ENCODE measurements at places on chromosomes 12 and 14.

DNA sequence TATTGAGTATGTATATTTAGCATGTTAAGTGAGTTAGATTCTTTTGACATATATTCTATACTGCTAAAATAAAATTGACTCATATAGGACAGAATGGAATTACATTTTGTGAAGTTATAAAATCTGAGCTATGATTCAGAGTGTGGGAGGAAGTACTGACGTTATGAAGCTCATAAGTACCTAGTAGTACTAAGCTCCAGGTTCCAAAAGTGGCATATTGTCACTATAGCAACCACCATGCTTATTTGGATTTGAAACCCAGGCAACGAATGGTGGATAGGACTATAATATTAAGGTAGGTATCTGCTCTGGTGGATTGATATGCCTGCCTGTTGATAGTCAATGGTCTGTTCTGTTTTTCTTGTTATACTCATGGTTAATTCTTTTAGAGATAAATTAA lies 2.2 kb upstream of the FBXO33 start:
- DNase-seq = no peak

DNA sequence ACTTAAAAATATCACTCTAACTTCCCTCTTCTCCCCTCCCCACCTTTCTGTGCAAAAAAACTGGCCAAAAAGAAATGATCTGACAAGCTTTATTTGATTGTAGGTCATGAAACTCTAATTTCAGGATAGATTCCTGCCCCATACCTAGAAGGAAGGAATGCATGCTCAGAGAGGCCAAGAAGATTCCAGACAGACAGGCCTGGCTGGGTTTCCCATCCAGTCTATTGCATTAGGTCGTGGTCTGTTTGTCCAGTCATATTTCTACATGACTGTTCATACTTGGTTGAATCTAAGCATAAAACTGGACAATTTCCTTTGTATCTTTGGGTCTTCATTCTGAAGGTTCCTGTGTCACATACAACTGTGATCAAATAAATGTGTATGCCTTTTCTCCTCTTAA lies 20.0 kb upstream of the SLC15A5 start:
- DNase-seq = no peak

DNA sequence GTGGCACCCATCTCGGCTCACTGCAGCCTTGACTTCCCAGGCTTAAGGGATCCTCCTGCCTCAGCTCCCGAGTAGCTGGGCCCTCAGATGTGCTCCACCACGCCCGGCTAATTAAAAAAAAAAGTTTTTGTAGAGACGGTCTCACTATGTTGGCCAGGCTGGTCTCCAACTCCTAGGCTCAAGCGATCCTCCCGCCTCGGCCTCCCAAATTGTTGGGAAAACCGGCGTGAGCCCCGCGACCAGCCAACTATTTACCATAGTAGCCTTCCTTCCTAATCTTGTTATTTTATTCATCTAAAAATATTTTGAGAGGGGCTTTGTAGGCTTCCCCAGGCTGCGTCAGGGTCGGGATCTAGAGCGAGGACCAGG lies 25.4 kb upstream of the YY1 start:
- no peak for DNase-seq

- no peak for DNase-seq
These were observed 278.7 kb upstream of the PRICKLE1 start for GRCh38 chr12:42868291-42868690.

- DNase-seq = no peak
These were observed 45.8 kb upstream of the LALBA start for GRCh38 chr12:48615681-48616080.

DNA sequence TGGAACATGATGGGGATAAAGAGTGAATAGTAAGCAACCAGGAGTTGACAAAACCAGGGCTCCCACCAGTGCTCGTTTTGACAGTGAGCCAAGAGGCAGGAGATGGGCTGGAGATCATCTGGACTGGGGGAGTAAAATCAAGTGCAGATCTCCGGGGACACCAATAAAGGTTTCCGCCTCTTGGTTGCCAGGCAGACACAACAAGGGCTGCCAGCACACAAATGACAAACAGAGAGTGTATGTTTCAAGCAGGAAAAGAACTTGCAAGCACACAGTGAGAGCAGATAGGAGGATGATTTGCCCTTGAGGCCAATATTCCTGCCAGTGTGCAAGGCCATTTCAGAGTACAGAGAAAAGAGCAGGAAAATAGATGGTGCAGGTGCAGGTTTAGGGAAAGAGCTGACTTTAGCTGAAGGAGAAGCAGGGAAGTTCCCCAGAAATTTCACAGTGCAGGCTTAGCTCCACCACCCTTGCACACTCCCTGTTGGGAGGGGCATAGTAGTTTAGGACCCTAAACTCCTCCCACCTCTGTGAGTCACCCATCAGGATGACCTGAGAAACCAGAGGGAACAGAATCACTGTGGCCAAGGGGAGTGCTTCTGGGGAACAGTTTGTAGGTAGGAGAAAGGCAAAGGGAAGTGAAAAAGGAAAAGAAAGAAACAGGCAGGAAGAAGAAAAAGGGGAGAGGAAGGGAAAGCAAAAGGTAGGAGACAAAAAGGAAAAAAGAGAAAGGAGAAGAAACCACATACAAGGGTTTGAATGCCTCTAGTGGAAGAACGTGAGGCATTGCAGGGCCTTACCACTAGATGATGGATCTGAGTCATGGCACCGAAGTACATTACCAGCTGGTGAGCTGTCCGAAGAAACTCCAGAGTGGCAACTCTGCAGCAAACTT lies 404.4 kb downstream of the SLC6A15 start:
- DNase-seq = no peak

DNA sequence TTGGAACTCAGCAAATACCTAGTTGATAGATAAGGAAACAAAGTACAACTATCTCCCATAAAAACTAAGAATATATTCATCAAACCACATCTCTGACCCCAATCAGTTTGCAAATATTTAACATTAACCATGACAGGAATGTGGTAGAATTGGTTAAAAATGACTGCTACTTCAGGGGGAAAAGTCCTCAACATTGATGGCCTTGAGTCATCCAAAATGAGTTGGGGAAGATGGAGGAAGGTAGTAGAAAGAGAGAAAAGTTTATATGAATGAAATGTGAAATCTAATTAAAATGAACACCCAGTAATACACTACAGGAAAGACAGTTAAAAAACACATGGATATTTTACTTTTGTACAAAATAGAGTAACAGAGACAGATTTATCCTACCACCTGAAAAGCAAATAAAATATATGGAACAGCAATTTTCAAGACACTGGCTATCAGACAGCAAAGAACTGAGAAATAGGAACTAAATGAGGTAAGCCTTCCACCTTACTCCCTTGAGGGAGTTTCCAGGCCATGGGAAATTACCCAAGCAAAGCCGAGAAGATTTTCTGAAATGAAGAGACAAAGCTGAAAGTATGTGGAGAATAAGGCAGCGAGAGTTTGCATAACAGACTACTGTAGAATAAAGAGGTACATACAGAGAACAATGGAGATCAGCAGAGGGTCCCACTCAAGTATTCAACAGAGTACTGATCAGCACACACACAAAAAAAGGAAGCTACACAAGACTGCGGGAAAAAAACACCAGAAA lies 49.6 kb downstream of the TC2N start:
- DNase-seq = no peak

- DNase-seq = no peak
These were observed 4.4 kb upstream of the EIF5 start for GRCh38 chr14:103329401-103330347.

GRCh38 chr14:93538413-93538812 lies 107.7 kb downstream of the UNC79 start:
- DNase-seq = no peak

GRCh38 chr12:2633176-2633824 lies 161.5 kb upstream of the FKBP4 start:
- DNase-seq = no peak

DNA sequence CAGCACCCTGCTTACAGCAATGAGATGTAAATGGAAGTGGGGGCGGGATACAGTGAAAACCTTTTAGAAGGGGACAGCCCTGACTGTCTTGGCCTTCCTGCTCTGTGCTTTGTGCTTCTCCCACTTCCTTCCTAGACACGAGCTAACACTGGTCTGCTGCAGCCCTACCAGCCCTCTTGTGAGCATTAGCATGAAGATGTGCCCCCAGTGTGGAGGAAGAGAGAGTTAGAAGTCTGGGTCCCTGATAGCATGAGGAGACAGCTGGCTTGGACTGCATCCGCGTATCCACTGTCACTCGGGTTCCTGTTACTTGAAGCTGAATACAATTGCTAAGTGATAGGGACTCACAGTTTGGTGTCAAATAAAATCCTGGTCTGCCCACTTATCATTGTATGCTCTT lies 248.1 kb upstream of the SOX5 start:
- DNase-seq = no peak

- DNase-seq = no peak
These were observed 27.6 kb downstream of the HELB start for GRCh38 chr12:66329941-66330340.

GRCh38 chr12:121797937-121798786 lies 4.7 kb upstream of the RHOF start:
- no peak for DNase-seq

DNA sequence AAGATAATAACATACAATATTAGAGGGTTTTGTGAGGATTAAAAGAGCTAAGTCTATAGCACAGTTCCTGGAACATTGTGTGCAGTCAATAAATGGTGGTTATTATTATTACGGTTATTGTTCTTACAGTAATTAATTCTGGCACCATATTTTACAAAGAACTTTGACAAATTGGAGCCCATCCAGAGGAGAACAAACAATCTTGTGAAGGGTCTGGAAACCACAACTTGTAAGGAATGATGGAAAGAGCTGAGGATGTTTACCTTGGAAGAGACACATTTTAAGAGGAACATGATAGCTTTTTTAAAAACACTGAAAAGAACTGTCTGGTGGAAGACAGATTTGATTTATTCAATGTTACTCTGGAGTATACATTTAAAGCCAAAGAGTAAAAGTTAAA lies 150.5 kb upstream of the KRR1 start:
- DNase-seq = no peak

DNA sequence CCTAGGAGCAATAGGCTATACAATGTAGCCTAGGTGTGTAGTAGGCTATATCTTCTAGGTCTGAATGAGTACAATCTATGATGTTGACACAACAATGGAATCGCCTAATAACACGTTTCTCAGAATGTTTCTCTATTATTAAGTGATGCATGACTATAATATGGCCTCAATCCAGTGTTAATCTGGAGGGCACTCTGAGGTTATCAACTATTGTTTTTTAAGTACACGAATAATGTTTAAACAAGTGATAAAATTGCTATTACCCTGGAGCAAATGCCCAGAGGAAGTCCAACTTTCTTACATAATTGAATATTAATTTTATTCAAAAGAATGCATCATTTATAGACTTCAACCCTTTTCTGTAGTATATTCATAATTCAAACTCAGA lies 16.4 kb upstream of the CNIH1 start:
- no peak for DNase-seq

- no peak for DNase-seq
These were observed 183.1 kb downstream of the PIWIL1 start for GRCh38 chr12:130520784-130521183.

- no peak for DNase-seq
These were observed 18.7 kb upstream of the MLEC start for GRCh38 chr12:120668091-120668867.

DNA sequence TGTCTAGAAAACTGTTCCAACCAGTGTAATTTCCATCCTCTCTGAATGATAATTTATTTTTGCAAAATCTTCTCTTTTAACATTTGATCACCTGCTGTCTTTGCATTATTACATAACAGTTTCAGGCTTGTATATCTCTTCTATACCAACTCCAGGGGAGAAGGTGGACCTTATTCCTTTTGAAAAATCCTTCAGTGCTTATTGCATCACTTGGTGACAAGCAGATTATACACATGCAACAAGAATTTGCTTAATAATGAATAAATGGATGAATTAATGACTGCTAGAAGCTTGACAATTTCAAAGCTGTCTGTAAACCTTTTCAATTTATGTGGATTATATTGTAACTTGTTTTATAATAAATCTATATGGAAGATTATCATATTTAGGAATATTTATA lies 37.3 kb upstream of the C12orf75 start:
- no peak for DNase-seq

DNA sequence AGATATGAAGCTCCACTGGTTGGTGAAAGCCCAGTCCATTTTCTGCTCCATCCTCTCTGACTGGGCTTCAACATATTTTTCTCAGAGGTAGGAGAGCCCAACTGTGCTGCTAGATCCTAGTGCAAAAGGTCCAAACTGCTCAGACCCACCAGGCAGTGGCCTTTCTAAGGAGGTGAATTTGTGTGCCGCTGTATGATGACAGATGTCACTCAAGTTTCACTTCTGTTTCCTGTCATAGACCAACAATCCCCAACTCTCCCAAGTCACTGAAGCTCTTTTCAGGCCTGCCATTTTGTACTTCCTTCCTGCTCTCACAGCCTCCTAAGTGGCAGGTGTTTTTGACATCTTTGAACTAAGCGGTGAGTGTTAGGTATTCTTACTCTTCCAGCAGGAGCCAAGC lies 16.4 kb upstream of the RNASE4 start:
- DNase-seq = no peak

DNA sequence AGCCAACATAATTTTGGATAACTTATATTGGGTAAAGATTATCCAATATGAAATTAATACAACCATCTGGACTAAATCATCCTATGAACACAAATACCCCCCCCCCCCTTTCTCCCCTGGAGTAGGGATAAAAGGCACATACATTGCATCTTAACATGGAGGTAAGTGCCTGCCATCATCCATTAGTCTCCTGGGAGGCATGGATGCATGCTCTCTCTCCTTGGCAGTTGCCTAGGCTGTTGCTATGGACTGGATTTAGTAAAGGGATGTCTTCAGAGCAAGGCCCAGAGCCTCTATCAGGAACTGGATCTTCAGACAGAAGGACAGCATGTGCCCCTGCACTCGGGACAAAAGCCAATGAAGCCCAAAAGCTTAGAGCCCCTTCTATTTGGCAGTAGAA lies 40.6 kb downstream of the SMOC1 start:
- DNase-seq = no peak

DNA sequence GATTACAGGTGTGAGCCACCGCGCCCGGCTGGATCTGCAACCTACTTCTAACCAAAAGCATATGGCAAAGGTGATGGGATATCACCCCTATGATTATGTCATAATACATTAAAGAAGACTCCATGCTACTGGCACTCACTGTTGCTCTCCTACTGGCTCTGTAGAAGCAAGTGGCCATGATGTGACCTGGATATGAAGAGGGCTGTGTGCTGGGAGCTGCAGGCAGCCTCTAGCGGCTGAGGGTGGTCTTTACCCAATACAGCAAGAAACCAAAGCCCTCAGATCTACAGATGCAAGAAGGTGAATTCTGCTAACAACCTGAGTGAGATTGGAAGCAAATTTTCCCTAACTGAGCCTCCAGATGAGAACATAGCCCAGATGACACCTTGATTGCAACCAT lies 34.2 kb upstream of the TRIM9 start:
- no peak for DNase-seq

DNA sequence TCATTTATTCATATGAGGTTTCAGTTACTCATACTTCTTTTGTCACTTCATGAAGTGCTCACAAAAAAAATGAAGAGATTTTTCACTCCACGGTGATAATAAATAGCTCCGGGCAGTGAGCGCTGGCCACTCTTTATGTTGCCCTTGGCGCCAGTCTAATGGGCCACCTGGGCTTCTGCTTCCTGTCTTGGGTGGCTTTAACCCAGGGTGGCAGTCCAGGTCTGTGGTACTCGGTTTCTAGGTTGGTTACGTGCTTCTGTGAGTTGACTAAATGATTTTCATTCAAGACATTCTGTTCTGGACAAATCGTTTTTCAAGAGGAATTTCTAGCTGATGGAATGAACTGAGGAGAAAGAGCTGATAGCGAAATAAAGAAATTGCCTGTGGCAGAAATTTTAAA lies 34.6 kb upstream of the NID2 start:
- no peak for DNase-seq
